ENCODE measurements at places on chromosomes 5 and 9.

GRCh38 chr9:89444274-89444673, 53.6 kb downstream of the SEMA4D start:
- DNase-seq = peak; percentile 57

GRCh38 chr5:116573702-116574366, 789 bp downstream of the SEMA6A start:
- DNase-seq = no peak

DNA sequence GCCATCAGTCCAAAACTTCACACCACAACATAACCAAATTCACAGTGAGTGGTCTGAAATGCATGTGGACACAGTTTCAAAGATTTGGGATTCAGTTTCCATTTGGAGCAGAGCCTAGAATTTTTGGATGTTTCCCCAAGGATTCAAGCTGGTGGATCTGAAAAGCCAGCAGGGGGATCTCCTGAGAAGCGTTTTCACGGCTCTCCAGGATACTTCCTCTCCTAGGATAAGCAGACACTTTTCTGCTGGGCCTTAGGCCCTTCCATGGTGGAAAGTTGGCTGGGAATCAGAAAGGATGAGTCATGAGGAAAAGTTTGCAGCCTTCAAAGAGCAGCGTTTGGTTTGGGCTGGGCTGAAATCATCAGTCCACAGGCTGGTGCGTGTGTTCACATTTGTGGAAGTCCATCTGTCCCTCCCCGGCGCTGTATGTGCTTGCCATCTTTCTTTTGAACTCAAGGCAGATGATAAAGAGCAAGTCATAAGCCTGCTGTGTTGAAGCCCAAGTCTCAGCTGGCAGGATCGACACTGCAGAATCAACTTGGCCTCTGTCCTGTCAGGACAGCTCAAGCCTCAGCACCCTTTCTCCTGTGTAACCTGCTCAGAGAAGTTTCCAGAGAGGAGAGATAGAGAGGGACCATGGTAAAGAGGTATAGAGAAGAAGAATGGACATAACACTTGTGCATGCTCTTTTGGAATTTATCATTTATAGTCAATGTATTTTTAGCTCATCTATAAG, 152.6 kb upstream of the MSX2 start:
- DNase-seq = no peak

DNA sequence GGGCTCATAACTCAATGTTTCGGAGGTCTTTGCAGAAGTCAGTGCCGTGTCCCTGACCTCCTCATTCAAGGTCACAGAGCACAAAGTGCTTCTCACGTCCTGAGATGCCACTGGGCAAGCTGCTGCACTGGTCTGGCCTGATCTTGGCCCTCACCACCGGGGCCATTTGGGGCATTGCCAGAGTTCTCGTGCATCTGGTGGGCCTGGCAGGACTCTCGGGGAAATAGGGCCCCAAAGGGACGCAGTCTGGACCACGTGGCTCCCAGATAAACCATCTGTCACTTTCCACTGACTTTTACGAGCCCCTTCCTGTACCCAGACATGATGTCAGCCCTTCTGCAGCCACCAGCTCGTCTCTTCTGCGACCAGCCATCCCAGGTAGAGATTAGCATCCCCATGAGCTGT, 54.8 kb downstream of the HRH2 start:
- no peak for DNase-seq

- DNase-seq = no peak
Observed at GRCh38 chr9:29220596-29221251, 1647.4 kb upstream of the C9orf72 start.

DNA sequence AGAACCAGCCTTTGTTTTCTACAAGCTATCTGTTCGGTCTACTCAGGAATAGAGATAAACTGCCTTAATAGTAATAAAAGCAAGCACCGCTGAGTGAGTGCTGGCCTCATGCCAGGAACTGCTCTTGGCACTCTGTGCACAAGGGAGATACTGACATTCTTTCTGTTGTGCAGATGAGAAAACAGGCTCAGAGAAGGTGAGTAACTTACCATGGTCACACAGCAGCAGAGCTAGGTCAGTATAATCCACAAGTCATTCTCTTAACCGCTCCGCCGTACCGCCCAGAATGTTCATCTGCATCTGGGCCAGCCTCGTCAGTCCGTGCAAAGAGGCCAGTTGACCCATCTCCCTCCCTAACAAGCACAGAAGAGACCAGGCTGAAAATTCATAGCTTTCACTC, 27.4 kb downstream of the QRFP start:
- DNase-seq = no peak

GRCh38 chr9:21994556-21995005, at the start of gene CDKN2B-AS1:
Gene CDKN2B-AS1 (plus strand): TSS chr9:21994791.
- peak; percentile 23 for DNase-seq
